ENCODE measurements at places on chromosomes 3 and 15.
A peak's percentile ranks its signal among the peaks of the same experiment; 100 is the strongest.

DNA sequence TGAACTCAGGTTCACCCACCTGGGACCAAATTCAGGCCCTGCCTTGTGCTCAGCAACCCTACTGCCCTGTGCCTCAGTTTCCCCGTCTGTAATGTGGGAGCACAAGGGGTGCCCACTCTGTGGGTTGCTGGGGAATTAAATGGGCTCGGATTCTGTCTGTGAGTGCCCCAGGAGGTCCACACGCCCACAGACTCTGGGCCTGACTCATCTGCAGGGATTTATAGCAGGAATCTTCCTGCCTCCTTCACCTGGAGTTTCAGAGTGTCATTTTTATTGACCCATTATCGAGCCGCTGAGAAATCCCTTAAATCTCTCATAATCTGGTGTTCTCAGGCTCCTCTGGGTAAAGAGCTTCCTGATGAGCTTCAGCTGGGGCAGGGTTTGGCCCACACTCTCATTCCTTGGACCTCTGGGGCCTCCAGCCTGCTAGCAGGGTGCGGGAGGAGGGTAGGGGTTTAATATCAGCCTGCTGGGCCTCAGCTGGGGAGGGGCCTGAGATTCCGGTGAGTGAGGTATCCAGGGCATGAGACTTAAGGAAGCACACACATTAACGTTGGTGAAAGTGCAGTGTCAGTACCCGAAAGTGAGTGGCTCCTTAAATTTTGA, 16.4 kb downstream of the C3orf18 start:
- no peak for DNase-seq

DNA sequence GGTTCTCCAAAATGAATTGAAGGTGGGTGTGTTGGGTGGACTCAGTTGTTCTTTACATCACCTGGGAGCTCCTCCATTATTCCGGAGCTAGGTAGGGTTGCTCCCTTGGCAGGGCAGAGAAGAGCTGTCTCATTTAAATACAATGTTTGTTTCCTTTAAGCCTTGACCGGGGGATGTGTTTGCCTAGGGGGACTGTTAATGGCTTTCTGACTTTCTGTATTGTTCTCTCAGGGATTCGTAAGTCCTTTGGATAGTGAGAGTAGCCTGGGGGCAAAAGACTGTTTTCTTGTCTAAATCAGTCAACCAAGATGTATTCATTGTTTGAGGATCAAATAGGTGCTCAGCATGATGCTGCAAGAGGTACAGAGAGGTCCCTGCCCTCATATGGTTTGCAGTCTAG, 71.1 kb downstream of the CDAN1 start:
- DNase-seq: no peak

DNA sequence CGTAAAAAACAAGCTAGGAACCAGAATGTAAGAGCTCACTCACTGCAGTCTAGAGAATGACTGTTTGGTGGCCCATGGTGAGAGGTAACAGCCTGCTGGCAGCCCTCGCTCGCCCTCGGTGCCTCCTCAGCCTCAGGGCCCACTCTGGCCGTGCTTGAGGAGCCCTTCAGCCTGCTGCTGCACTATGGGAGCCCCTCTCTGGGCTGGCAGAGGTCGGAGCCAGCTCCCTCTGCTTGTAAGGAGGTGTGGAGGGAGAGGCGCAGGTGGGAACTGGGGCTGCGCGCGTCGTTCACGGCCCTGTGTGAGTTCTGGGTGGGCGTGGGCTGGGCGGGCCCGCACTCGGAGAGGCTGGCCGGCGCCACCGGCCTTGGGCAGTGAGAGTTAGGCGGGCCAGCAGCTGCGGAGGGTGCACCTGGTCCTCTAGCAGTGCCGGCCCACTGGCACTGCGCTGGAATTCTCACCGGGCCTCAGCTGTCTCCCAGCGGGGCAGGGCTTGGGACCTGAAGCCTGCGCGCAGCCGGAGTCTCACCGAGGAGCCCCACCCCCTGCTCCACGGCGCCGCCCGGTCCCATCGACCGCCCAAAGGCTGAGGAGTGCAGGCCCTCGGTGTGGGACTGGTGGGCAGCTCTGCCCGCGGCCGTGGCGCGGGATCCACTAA, 420.6 kb downstream of the RBMS3 start:
- no peak for DNase-seq

- no peak for DNase-seq
Measured at GRCh38 chr3:30576946-30577345, 29.5 kb upstream of the TGFBR2 start.

DNA sequence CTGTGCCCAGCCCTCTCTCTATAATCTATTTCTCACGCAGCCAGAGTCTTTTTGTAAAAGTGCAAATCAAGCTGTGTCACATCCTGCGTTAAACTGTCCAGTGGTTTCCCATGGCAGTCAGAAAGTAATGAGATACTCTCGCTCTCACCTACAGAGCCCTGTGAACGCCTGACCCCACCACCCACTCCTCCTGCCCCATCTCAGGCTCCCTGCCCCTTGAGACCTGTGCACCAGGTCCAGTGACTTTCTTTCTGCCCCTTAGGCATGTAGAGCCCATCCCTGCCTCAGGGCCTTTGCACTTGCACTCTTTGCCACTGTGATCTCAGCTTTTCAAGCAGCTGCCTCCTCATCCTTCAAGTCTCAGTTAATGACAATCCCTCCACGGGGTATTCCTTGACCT, 58.3 kb upstream of the RASGRP1 start:
- no peak for DNase-seq

- DNase-seq: no peak
Measured at GRCh38 chr3:160126051-160126450, 99.2 kb upstream of the C3orf80 start.

- no peak for DNase-seq
Measured at GRCh38 chr3:124846189-124846588, 41.0 kb downstream of the ITGB5 start.

- no peak for DNase-seq
Measured at GRCh38 chr15:49887659-49888322, 231.2 kb downstream of the ATP8B4 start.

DNA sequence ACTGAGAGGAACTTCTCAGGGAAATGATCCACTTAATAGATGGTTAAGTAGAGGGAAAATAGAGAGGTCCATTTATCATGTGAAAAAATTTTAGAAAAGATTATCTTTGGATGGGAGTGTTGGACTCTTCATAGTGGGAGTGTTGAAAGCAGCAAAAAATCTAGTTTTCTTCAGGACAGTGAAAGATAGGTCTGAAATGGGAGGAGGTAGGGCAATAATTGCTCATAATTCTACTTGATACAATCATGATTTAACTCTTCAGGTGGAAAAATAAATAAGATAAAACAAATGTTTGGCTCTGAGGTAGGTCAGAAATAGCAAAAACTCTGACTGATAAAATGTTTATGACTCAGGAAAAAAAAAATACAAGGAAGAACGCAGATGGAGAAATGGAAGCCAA, 144.1 kb upstream of the DPH6 start:
- no peak for DNase-seq

DNA sequence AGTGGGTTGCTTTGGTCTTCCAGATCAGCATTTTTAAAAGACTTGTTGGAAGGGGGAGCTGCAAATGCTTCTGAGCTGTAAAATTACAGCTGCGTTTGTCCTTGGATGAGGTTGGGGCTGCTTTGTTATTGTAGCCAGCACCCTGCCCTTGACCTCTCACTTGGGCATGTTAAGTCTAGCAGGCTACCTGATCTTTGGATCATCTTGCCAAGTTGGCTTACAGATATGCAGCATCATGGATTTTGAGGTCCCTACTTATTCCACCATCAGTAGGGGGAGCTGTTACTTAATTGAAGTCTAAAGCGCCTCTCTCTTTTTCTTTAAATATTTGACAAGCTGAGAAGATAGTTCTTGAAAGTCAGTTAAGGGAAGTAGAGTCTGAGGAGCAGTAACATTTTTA, 793.0 kb downstream of the MCTP2 start:
- DNase-seq: no peak

DNA sequence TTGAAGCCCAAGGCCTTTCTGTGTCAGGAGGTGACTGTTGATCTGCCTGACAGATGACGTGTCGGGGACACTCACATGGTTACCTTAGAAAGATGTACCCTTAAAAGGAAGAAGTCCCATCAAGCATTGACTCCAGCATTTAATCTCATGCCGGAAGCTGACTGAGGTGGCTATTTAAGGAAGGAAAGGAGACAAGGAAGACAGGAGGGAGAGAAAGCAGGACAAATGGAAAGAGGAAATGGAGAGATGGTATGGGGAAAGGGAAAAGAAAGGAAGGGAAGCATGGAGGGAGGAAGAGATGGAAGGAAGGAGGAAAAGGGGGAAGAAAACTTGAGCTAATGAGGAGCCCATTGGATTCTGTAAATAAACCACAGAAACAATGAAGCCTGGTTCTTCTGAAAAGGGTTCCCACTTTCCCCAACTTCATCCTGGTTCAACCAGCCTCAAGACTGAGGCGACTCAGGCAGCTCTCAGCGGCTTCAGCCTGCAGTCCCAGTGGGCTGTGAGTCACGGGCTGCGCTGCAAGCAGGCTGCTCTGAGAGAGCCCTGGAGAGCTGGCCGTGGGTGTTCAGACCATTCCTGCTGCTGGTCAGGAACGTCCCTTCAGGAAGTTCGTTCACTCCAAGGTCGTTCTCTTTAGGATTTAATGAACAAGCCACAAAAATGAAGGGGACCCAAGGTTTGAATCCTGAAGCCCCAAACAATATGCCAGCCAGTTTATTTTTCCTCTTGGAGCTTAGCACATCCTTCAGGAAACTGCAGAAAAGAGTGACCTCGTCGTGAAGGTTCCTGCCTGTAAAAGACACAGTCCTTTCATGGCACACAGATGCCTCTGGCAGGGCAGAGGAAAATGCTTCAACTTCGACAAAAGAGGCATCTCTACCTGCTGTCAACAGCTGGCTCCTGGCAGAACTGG, 69.6 kb upstream of the THBS1 start:
- no peak for DNase-seq

DNA sequence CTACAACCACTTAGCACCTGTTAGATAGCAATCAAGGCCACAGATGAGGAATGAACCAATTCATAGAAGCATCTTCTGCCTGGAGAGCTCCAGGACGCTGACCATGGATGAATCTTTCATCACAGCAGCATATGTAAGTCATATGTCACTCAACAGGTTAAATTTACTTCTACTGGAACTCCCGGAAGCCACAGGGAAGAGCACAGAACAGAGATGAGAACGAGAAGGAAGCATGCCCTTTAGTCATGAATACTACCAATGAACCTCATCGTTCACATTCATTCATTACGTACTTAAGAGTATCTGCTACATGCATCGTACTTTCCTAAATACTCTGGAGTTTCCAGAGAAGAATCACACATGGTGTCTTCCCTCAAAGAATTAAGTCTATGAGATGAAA, 192.8 kb downstream of the STT3B start:
- DNase-seq: no peak

GRCh38 chr3:23623844-23624243, 181.9 kb upstream of the UBE2E1 start:
- DNase-seq: no peak

GRCh38 chr3:114299421-114299820, 5.6 kb downstream of the TIGIT start:
- no peak for DNase-seq

GRCh38 chr3:175149675-175150074, 290.5 kb downstream of the NAALADL2 start:
- DNase-seq: peak; percentile 44

GRCh38 chr3:193899001-193899400, 236.9 kb upstream of the HES1 start:
- DNase-seq: no peak

GRCh38 chr15:41483519-41483918, 10.2 kb upstream of the ITPKA start:
- no peak for DNase-seq

DNA sequence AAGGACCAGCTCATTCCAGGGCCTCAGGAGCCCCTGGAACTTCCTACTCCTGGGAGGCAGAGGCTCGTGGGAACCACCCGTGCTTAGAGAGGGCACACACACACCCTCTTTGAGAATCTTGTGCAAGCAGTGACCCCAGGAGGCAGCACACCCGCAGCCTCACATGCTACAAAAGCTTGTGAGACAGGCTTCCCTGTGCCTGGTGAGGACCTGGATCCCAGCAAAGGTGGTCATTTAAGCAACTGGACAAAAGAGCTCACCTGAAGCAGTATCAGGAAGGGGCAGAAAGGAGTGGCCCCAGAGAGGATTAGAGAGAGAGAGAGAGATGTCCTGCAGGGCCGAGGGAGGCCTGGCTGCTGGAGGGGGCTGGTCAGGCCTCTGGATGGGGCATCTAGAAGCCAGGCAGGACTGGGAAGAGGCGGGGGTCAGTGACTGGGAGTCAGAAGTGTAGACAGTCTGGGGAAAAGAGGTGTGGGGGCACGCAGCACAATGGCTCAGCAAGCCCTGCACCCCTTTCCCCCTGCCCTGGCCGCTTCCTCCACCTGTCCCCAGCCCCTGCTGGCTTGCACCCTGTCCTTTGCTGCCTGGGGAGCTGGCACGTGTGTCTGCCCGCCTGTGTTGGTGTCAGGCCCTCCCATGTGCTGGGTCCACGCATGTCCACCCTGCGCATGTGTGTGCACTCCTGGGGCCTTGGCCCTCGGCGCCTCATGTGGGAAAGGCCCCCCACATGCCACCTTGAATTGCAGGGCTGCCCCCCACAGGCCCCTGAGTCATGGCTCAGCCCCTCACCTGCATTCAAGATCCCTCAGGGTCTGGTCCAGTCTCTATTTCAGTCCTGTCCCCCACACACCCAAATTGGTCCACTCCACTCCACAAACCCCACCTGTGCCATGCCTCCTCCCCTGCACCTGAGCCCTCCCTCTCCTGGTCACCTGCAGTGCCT, 36.9 kb downstream of the TSPAN3 start:
- peak; percentile 47 for DNase-seq

GRCh38 chr15:83012636-83013035, 1.2 kb upstream of the C15orf40 start:
- no peak for DNase-seq

GRCh38 chr3:187042346-187042745, 97.0 kb downstream of the RPL39L start:
- no peak for DNase-seq

- DNase-seq: no peak
Measured at GRCh38 chr3:3015185-3016089, 94.7 kb downstream of the IL5RA start.

DNA sequence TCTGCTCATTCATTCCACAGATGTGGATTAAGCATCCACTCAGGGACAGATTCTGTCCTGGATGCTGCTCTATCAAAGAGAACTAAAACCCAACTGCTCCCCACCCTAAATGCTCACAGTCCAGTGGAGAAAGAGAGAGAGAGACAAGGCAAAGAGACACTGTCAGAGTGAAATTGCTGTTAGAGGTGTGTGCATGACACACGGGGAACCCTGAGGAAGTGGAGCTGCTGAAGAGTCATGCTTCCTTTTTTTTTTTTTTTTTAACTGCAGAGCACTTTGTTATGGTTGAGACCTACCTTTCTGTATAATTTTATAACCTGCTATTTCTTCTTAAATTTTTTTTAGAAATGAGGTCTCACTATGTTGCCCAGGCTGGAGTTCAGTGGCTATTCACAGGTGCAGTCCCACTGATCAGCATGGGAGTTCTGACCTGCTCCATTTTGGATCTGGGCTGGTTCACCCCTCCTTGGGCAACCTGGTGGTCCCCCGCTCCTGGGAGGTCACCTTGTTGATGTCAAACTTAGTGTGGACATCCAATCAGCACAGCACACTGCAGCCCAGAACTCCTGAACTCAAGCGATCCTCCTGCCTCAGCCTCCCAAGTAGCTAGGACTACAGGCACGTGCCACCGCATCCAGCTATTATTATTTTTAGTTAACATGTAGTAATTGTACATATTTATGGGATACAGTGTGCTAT, 18.2 kb upstream of the PSTPIP1 start:
- DNase-seq: no peak

GRCh38 chr3:138066972-138067371, 48.4 kb downstream of the DZIP1L start:
- no peak for DNase-seq
